Activated T-cell treated with anti-CD3 and anti-CD28 coated beads, Interleukin-2, amount 50 U/mL, for 24 hours (primary cell): ENCODE measurements at places on chromosomes 6 and 20.
A peak's percentile ranks its signal among the peaks of the same experiment; 100 is the strongest.

- DNase-seq = no peak
Observed at GRCh38 chr20:50070361-50070760, 42.6 kb downstream of the UBE2V1 start.

GRCh38 chr6:95780037-95780436, 202.7 kb downstream of the MANEA start:
- no peak for DNase-seq

DNA sequence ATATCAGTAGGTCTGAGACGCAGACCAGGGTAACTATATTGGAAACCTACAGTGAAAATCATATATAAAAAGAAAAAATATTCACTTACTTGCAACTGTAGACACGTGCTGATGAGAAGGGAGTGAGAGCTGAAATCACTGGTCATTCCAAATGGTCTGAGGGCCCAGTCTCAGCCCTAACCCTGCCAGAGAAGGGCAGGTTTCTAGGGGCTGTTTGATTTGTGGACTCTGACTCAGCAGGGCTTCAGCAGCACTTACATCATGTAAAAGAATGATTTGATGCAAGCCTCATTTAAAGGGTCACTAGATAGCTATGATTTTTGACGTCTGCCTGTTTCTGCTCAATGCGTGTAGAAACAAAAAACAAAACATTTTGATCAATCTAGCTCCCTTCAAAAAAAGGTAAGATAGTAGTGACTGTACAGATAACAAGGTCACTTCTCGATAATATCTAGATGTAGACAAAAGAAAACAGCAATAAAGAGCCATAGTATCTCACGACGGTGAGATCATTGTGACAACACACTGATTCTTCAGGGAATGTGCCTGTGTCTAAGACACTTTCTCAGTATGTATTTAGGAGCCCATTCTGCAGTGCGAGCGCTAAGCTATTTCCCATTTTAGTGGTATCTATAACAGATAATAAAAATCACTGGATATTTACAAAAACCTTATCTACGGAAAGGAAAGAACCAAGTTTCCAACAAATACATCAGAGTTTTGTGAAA, 307.2 kb downstream of the HIVEP2 start:
- DNase-seq = no peak

- no peak for DNase-seq
Observed at GRCh38 chr6:132675749-132676148, 16.8 kb upstream of the TAAR1 start.

DNA sequence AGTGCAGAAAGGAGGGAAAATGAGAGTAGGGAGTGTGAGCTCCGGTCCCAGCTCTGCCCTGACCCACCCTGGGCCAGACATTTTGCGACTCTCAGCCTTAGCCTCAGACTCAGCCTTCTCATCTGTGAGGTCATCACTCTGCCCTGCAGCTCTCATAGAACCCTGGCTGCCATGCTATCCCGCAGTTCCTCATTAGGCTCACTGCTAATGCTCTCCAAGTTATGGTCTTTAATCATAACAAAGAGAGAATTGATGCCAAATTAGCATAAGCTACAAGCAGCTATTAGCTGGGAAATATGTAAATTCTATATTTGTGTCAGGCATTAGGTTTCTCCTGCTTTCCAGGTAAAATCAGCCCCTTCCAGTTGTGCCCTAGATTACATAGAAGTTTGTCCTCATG, 46.5 kb upstream of the MLN start:
- no peak for DNase-seq

DNA sequence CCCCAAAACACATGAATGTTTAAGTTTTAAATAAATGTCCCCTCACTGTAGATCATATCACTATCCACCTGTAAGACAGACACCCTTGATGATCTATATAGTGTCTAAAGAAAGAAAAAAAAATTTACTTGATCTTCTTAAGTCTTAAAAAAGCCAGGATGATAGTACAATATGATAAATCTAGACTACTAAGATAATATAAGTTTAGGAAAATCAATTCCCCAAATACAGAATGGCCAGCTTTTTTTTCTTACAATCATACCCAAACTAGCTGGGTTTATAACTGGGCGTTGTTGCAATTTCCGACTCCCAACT, 14.4 kb downstream of the ZNF217 start:
- no peak for DNase-seq

- DNase-seq = no peak
Observed at GRCh38 chr20:4156411-4156810, 141.1 kb upstream of the RNF24 start.

- no peak for DNase-seq
Observed at GRCh38 chr6:17059022-17059421, 42.8 kb upstream of the STMND1 start.

DNA sequence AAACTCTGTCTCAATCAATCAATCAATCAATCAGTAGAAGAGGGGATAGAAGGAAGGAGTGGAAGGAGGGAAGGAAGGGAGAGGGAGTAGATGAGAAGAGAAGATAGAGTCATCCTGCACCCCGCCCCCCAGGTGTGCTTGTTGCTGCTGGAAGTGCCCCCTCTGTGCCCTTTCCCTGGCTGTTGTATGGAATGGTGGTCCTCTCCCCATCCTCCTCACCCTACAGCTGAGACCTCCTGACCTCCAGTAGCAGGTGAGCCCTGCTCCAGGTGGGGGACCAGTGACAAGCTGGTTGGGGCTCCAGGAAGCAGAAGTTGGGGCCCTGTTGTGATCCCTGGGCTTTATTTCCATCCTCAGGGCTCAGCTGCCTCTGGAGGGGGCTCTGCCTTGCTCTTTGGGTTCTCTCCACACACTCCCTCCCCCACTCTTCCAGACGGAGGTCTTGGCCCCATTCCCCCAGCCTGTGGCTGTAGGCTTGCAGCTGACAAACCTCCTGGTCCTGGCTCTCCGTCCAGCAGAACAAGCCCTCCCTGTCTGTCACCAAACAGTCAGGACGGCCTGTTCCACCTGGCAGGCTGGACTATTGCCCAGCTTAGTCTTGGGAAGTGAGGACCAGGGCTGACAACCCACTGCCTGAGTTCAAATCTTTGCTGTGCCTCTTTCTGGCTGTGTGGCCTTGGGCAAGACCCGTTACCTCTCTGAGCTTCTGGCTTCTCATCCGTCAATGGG, 26.0 kb upstream of the SCRT2 start:
- DNase-seq = no peak

- DNase-seq = no peak
Observed at GRCh38 chr6:131096786-131097185, 33.7 kb upstream of the EPB41L2 start.

DNA sequence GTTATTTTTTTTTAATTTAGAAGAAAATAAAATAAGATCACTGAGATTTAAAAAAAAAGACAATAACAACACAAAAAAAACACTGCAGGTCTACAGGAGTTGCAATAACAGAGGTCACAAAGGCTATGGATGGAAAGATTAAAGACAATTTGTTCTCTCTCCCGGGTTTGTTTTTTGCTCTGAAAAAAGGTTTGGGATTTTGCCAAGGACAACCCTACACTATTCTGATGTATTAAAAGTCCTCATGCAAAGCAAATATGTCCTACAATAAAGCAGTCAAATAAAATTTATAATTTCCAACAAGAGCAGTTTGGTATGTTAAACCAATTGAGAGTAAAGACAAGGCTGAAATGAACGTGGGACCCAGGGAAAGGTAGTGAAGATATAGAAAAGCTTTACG, 55.6 kb downstream of the PTPRK start:
- no peak for DNase-seq

DNA sequence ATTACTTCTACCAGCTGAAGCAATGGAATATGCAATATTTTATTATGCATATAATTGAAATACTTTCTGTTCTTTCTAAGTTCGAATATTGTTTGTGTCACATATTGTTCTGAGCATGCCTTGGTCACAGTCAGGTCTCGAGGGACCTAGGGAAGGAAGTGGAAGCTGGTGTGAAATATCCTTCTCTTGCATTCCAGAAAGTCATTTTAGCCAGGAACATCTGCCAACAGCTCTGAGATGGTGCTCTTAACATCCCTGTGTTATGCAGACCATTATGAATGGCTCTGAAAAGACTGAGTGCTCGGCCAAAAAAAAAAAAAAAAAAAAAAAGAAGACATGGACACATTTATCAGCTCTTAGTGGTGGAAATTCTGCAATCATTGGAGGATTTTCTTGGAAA, 132.7 kb upstream of the JAG1 start:
- no peak for DNase-seq

DNA sequence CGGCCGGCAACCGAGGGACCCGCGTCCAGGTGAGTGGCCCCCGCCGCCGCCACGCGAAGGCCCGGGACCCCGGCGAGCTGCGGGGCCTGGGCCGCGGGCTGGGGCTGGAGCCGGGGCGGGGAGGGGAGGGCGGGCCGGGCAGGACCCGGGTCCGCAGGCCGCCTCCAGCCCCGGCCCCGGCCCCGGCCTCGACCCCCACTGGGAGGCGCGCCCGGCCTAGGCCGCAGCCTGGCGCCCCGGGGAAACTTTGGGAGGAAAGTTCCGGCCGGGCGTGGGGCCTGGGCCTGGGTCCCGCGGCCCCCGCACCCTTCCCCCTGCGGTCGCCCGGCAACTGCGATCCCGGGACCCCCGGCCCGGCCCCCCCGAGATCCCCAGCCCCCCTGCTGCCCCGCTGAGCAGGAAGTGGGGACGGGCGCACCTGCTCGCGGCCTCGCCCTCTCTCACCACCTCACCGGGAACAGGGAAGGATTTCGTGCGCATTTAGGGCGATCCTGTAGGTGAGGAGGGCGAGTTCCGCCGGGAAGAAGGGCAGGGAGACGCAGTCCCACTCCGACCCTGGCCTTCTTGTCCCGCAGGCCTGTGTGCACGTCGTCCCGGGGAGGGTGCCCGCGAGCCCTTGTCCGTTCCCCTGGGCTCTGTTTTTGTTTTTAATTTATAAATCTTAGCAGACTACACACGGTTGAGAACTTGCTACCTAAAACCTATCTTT, 402 bp downstream of the OSBPL2 start:
- DNase-seq = no peak

DNA sequence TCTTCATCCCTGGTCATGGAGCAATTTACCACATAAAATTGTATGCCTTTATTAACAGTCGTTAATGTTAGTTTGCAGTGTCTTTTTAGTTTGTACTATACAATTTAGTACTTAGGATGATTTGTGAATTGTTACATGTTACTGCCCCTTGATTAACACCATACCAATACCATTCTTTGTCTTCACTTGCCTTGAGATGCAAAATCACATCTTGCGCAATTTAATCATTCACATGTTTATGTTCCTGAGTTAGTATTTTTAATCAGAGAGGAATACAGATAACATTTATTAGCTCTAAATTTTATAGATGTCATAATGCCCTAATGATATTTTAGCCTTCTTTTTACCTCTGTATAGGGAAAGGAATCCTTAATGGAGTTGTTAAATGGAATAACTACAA, 114.1 kb downstream of the SCAF8 start:
- DNase-seq = no peak

DNA sequence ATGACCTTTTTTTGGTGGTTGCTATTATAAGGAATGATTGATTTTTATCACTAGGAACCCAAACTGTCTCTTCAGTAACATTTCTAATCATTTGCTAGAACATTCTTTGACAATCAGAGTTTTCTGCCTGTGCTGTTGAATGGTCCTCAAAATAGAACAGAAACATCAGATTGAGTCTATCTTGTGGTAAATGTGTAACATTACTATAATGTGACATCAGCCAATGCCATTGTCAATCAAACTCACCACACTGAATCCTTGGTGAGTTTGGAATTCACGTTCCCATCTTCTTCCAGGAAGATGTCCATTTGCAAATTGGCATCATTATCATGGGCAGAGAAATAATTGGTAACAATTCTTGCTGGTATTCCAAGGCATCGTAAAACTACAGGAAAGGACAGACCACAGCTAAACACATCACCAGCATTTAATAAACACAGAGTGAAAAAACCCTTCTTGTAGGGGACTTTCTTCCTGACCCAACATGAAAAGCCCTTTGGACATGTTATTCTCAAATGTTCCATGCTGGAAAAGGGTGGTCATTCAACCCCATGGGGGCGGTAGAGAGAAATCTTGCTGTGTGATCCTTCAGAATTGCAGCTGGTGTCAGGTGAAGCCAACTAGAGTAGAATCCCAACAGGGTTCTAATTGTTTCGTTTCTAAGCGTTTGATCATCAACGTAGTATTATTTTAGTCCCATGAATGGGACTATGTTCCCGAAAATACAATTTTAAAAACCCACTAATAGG, 98.5 kb downstream of the F13A1 start:
- no peak for DNase-seq

DNA sequence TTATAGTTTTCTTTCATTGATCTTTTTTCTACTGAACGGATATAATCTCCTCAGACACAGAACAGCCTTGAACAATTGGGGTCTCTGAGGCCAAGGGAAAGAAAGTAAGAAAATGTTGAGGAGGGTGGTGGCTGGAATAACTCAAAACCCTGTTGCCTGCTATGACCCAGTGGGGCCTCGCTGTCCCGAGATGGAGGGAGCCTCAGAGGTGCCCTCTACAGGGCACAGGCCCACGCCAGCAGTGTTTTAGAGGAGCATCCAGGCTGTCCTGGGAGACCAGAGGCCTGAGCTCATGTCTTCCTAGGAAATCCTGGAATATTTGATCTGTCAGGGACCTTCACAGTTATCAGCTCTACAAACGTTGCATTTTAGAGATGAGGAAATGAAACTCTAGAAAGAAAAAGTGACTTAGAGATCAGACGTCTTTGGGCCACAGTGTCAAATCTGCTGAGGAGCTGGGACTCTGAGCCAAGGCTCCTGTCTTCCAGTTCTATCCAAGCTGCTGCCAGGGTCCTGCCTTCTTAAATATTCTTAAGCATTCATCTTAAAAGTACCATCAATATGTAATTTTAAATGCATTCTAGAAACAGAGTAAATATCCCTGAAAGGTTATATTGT, 26.3 kb downstream of the ALDH5A1 start:
- peak; percentile 47 for DNase-seq

GRCh38 chr6:42907336-42907735, 8.5 kb upstream of the PTCRA start:
- DNase-seq = no peak

DNA sequence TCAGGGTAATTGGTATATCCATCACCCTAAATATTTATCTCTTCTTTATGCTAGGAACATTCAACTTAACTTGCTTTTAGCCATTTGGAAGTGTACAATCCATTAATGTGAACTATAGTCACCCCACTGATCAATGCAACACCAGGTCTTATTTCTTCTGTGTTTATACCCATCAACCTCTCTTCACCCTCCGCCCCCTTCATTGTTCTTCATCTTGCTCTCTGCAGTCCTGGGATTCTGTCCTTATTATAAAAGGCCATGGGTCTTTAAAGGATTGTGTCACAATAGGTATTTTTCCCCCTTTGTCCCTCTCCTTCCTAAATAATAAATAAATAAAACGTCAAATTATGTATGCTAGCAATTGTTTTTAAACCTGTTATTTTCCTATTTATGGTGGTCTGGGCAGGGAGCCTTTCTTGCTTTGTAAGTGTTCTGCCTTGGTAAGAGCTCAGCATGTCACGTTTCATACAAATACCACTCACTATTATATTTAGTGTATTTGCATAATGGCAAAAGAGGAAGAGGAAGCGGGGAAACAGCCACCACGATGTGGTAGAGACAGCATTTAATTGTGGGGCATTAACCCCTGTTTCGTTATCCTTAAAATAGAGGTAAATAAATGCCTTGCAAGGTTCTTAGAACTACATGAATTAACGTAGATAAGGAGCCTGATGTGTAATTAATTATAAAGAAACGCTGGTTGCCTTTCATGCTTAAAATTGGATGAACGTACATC, 1.9 kb downstream of the ABRACL start:
- DNase-seq = no peak
